ENCODE measurements at places on chromosomes 1 and 21. TPM values are rescaled to one million over a fixed set of nuclear protein-coding genes. Genes with fewer than 3 reads are reported as not detected.

The ACKR1 gene
- 110 TPM for total RNA-seq

- no peak for DNase-seq
Measured at GRCh38 chr21:43640400-43640799, 18.9 kb downstream of the HSF2BP start.

The CCDC185 gene
- not detected for total RNA-seq

DNA sequence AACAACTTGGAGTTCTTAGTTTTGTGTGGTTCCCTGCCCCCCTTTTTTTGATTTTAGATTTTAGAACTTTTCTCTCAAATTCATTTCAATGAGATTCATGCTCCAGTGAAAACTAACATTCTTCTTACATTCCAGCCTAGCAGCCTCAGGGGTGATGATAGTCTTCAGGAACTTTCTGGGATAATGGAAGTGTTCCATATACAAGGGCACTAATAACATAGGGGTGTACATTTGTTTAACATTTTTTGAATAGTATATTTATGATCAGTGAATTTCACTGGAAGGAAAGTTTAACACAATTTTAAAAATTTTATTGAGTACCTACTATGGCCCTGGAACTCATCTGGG lies 61.4 kb upstream of the ZNF648 start:
- no peak for DNase-seq

All from posterior vena cava (tissue), 2 donors.